A673 (cell line): ENCODE measurements at places on chromosomes 5 and 9.

DNA sequence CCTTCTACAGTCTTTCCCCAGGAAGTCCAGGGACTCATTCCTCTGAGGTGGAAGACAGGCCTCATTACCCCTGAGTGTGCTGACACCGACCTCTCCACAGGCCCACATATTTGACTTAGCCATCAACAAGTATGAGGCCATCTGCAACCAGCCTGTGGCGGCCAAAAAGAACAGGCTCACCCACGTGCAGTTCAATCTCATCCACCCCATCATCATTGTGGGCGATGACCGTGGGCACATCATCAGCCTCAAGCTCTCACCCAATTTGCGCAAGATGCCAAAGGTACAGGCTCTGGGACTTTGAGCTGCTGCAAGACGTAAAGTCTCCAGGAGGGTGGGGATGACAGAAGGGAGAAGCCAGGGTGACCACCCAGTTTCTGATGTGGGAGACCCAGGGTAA lies 5.6 kb downstream of the ENHO start:
- no peak for DNase-seq

- DNase-seq = peak; percentile 71
Measured at GRCh38 chr9:109244179-109245132, 76.4 kb downstream of the EPB41L4B start.

- no peak for DNase-seq
Measured at GRCh38 chr9:133973111-133973790, 18.9 kb downstream of the VAV2 start.

GRCh38 chr9:132651259-132651658 lies 18.5 kb downstream of the DDX31 start:
- no peak for DNase-seq

DNA sequence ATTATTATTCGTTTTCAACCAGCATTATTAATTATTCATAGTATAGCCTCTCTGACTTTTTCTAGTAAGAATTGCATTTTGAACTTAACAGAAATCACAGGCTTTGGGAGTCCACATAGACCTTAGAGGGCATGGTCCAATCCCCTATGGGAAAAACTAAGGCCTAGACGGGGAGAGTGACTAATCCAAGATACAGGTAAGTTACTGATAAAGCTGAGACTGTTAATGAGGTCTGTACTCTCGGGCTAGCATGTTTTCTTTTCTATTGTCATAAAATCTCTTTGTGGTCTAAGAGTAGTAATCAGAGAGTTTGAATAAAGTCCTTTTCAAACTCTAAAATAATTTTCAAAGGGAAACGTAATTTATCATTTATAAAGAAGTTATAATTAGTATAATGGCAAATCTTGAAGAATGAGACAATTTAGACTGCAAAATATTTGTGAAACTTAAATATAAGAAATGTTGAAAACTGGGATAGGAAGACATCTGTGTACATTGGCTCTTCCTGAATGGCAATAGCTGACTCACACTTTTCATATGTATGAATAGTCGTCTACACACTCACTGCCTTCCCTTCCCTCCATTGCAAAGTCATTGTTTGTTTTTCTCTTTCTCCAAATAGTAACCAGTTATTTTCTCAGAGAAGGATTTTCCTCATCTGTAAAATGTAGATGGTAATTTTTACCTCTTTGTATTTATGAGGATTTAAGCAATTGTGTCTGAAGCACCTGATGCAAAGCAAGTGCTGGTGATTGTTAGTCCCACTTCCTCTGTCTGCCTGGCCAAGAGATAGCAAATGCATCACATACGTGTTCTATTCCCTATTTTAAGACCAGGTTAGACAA lies 207.9 kb upstream of the CD180 start:
- no peak for DNase-seq

DNA sequence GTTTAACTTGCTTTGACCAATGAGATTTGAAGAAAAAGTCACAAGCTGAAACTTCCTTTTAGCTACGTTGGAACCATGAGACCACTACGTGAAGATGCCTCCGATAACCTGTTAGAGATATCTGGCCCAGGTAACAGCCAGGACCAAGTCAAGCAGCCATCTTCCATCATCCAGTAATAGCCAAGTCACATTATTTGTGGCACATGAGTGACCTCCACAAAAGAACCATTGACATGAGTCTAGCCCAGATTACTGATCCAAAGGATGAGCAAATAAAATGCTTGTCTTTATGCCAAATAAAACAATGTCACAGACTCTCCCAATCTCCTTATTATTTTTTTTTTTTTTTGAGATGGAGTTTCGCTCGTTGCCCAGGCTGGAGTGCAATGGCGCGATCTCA lies 1.6 kb downstream of the DEPDC1B start:
- no peak for DNase-seq

GRCh38 chr9:118782790-118783463 lies 586.3 kb downstream of the BRINP1 start:
- peak; percentile 1 for DNase-seq

- DNase-seq = no peak
Measured at GRCh38 chr5:139915266-139915665, 119.7 kb downstream of the PSD2 start.

DNA sequence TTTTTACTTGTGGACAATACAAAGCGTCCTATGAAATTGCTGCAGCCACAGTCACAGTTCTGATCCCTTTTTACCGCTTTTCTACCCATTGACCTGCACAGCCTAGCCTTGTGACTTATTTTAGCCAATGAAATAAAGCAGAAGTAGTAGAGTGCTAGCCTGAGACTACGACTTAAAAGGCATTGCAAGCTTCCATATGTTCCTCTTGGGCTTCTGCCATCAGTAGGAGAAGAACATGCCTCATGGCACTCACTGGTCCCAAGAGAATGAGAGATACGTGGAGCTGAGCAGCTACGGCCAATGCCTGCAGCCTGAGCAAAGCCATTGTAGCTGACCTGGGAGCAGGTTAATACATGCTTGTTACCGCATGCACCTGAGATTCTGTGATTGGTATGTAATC lies 416.6 kb upstream of the CLINT1 start:
- DNase-seq = no peak

DNA sequence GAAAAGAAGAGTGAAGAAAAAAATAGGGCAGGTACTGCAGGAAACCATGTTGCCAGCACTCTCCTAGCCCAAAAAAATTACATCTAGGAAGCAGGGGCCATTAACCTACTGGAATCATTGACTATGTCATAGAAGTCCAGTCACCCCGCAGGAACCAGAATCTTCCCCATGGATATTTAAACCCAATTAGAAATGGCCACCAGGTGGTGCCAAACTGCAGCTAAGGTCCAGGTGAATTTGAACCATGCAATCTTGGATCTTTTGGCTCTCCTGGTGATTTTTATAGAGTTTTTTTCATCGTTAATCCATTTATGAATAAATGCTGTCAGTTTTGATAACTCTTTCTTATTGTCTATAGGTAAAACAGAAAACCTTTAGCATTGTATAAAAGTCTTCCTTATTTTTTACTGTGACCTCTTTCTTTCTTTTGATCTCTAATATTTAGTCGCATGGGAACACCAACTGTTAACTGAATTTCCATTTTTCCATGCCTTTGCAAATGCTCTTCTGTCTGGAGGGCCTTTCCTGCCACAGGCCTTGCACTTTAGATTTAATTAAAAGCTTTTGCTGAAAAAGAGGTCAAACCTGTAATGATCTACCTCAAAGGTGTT lies 147.5 kb upstream of the FGF10 start:
- peak; percentile 45 for DNase-seq

- no peak for DNase-seq
Measured at GRCh38 chr9:33254211-33254610, 10.3 kb downstream of the BAG1 start.

DNA sequence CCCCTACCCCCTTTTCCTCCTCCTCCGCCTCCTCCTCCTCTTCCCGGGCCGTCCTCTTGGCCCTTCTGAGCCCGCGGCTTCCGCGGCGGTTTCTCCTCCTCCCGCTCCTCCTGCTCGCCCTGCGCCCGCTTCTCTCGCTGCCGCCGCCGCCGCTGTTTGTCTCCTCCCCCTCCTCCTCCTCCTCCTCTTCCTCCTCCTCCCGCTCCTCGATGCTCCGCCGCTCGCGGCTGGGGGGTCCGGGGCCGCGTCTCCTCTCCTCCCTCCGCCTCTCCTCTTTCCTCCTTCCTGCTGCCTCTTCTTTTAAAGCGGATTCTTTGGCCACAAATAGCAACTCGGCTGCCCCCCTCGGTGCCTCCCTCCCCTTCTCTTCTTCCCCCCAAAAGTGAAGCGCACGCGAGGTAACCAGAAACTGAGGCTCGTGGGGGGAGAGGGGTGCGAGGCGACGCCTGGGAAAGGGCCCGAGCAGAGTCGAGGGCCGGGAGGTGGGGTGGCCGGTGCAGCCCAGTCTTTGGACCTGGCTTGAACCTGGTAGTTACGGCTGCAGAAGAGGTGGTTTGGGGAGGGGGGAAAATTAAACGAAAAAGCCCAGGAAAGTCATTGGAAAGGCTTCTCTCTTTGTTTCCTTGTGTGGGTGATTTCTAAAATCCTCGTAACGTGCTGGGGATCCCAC lies 1058.5 kb upstream of the DMAC1 start:
- DNase-seq = peak; percentile 24

- DNase-seq = peak; percentile 34
Measured at GRCh38 chr9:104494808-104495207, 9.3 kb upstream of the OR13F1 start.

- no peak for DNase-seq
Measured at GRCh38 chr5:10627160-10627701, 63.4 kb downstream of the ANKRD33B start.

GRCh38 chr9:4547016-4547415 lies 56.7 kb downstream of the SLC1A1 start:
- peak; percentile 26 for DNase-seq

- DNase-seq = no peak
Measured at GRCh38 chr9:136075134-136075841, 19.8 kb downstream of the NACC2 start.

- no peak for DNase-seq
Measured at GRCh38 chr5:118111956-118112355, 876.4 kb downstream of the DTWD2 start.

GRCh38 chr5:165594693-165595092 lies 2089.3 kb downstream of the MAT2B start:
- no peak for DNase-seq

- no peak for DNase-seq
Measured at GRCh38 chr5:127418367-127418766, 99.1 kb upstream of the PRRC1 start.

- no peak for DNase-seq
Measured at GRCh38 chr9:76194896-76195295, 199.3 kb downstream of the RFK start.

- no peak for DNase-seq
Measured at GRCh38 chr9:698276-698675, 143.2 kb upstream of the DMRT1 start.

DNA sequence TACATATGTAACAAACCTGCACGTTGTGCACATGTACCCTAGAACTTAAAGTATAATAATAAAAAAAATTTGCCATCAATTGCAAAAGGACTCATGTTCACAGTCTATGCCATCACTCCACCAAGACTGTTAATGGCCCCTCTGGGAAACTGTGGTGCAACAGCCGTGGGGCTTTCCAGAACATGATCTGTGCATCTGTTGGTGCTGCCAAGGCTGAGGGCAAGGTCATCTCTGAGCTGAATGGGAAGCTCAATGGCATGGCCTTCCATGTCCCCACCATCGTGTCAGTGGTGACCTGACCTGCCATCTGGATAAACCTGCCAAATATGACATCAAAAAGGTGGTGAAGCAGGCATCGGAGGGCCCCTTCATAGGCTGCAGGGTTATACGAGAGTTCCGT lies 33.4 kb upstream of the AGXT2 start:
- no peak for DNase-seq

DNA sequence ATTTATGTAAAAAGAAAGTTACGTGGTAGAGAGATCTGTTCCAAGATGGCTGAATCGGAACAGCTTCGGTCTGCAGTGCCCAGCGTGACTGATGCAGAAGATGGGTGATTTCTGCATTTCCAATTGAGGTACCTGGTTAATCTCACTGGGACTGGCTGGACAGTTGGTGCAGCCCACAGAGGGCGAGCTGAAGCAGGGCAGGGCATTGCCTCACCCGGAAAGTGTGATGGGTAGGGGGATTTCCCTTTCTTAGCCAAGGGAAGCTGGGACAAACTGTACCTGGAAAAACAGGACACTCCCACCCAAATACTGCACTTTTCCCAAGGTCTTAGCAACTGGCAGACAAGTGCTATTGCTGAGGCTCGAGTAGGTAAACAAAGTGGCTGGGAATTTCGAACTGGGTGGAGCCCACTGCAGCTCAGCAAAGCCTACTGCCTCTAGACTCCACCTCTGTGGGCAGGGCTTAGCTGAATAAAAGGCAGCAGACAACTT lies 13.1 kb upstream of the HSD17B4 start:
- no peak for DNase-seq

DNA sequence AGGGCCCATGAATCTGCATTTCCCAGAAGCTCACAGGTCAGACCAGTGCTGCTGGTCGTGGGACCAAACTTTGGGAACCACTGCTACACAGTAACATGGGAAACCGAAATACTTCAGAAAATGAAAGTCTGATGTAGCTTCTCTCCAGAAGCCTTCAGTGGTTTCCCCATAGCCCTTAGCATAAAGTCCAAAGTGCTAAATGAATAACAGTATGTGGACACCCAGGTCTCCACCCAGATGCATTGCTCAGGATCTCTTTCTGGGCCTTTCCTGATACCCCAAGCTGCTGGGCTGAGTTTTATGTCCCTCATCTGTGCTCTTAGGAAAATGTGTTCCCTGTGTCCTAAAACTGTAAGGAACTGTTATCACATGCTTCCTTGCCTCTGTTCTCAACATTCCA lies 100.4 kb downstream of the NFIB start:
- no peak for DNase-seq

DNA sequence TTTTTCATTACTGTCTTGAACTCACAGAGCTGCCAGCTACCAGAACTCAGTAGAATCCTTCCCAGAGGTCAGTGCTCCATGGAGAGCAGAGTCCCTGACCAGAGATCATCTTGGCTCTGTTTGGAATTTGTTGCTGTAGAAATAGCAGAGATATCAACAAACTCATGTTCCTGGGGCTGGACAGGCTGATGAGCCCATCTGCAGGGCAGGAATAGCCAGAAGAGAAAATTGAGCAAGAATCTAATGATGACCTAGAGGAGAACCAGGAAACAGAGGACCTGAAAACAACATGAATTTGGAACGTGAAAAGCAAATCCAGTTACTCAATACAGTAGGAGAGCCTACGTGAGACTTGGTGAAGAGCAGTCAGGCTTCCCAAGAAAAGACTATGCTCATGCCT lies 437.8 kb downstream of the PLK2 start:
- no peak for DNase-seq

GRCh38 chr9:123568691-123569688 lies 213.0 kb downstream of the CRB2 start:
- DNase-seq = peak; percentile 93
